ENCODE measurements at places on chromosomes 2 and 18. TPM values are rescaled to one million over a fixed set of nuclear protein-coding genes. Genes with fewer than 3 reads are reported as not detected.
A peak's percentile ranks its signal among the peaks of the same experiment; 100 is the strongest.

- DNase-seq, result peak; percentile 66
Observed at GRCh38 chr2:120875431-120875830, 139.8 kb downstream of the GLI2 start.

GRCh38 chr2:127873707-127874303, 12.0 kb downstream of the AMMECR1L start:
- no peak for DNase-seq

DNA sequence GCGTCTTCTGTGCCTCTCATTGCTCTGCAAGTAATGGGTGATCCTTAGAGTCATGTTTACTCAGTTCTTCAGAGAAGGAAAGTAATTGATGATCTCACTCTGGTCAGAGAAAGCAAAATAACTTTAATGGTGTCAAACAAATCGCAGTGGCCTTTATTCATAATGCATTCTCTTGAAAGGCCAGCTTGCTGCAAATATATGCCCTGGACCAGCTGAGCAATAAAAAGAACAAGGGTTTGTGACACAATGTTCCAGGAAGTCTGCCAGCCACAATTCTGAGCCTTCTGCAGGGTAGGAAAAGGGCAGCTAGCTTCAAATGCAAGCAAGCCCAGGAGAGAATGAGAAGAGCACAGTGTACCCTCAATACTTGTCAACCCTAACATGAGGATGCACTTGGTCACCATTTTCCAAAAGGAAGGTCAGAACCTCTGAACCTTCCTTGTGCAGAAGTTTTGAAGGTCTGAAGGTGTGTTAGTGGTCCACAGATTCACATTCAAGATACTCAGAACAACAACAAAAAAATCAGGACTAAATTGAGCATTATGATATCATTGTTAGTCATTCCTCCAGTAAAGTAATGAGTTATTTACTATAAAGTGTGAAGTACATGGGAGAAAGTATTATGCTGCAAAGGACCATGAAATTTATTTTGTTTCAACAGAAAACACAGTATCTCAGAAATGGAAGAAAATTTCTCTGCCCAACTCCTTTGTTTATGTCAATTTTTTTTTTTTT, 355.6 kb downstream of the PAX3 start:
- peak; percentile 23 for DNase-seq

The MARS2 gene
- 8.8 TPM for total RNA-seq

DNA sequence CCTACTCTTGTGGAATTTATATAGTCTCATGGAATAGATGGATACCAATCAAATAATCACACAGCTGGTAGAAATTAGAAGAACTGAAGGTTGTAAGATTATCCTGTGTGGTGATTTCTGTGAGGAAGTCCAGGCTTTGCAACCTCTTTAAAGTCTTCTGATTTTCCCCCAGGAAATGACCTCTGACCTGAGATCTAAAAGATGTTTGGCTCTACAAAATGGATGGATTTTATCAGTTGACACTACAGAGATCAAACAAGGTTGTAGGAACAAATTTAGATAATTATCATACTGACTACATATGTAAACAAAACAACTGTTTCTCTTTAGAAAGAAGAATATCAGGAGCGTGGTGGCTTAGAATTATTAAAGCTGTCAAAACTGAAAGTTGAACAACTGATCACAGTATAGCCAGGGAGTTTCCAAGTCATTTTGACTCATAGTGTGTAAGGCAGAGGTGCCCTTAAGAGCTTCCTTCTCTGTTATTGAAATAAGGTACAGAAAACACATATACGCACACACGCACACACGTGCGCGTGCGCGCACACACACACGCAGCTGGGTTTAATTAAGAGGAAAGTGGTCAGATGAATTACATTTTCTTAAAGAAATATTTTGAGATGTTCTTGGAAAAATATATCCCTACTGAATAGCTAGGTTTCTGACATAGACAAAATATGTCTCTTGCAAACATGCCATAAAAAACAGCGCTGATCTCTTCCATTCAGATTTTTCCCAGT, 35.5 kb upstream of the PELI1 start:
- no peak for DNase-seq

The ALPG gene
- not detected for total RNA-seq

- no peak for DNase-seq
Observed at GRCh38 chr18:34651586-34652369, 58.3 kb upstream of the DTNA start.

- no peak for DNase-seq
Observed at GRCh38 chr2:206203331-206203730, 43.6 kb downstream of the EEF1B2 start.
